ENCODE measurements at places on chromosomes 2 and 18. TPM values are rescaled to one million over a fixed set of nuclear protein-coding genes. Genes with fewer than 3 reads are reported as not detected.

Gene SAG
- 0.19 TPM for total RNA-seq

Gene COMMD1
- 35.4 TPM for total RNA-seq

Gene HTR2B
- total RNA-seq, result 4.4 TPM

Gene KCNS3
- total RNA-seq, result 1.5 TPM

Gene TRABD2A
- total RNA-seq, result 1.4 TPM

Gene SPATA3
- total RNA-seq, result not detected

Gene C1QL2
- total RNA-seq, result not detected

Gene CASP10
- total RNA-seq, result 68.7 TPM

Gene ATAD2B
- total RNA-seq, result 23.3 TPM

Gene RTP5
- total RNA-seq, result not detected

Gene GGCX
- 58.7 TPM for total RNA-seq

Gene STON1
- 8.1 TPM for total RNA-seq
